Stimulated activated CD4-positive, alpha-beta T cell treated with anti-CD3 and anti-CD28 coated beads, Interleukin-15, amount 100 ng/mL, for 1 hour (primary cell): ENCODE measurements at places on chromosomes 2 and 18.

DNA sequence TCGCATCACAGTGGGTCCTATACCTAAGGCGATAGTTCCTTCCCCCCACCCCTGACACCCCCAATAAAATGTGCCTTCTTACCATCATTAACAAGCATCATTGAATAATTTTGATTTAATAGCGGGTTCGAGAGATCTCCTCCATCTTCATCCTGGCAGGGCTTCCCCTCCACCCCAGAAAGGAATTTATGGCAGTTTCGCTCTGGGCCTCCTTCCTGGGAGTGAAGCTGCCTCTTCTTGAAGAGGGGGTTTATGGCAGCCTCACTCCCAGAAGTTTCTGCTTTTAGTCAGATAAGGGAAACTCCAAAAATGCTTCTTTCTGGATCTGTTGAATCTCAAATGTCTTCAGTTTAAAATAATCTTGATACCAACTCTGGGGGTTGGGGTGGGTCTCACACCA, 45.7 kb downstream of the RRM2 start:
- DNase-seq, result no peak

DNA sequence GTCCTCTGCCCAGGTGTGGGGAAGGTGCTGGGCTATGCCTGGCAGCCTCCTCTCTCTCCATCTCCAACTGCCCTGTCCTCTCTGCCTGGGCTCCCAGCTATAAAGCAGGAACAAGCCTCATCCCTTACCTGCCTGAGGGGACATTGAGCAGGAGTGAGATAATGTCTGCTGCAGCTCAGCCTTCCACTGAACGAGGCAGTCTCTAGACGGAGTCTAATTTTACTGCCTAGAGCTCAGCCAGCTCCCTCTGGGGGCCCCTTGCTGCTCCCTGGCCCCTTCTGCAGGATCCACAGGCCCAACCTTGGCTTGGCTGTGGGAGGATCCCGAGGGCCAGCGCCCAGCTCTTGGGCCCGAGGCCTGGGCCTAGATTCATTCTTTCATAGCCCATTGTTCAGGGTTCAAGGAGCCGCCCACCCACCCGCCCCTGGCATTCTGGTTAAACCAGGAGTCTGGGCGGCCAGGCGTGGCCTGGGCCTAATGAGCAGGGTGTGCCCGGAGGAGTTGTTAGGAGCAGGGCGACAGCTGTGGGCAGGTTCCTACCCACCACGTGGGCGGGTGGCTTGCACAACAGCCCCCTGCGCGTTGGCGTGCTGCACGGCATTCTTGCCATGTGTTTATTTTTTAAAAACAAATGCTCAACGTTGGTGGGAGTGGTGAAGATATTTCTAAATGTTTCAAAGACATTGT, 44.6 kb downstream of the FOSL2 start:
- DNase-seq, result no peak

DNA sequence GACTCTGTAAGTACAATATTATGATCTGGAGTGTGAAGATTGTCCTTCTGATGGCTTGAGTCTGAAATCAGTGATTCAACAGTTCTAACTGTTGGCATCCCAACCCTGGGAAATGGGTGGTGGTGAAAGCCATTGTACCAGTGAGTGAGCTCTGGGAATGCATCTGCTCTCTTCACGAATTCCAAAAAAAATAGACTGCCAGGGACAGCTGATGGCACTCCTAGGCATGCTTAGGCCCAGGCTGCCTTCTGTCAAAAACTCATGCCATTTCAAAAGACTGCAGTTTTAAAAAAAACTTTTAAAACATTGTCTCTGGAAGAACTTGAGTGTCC, 20.3 kb downstream of the OXER1 start:
- DNase-seq, result no peak

DNA sequence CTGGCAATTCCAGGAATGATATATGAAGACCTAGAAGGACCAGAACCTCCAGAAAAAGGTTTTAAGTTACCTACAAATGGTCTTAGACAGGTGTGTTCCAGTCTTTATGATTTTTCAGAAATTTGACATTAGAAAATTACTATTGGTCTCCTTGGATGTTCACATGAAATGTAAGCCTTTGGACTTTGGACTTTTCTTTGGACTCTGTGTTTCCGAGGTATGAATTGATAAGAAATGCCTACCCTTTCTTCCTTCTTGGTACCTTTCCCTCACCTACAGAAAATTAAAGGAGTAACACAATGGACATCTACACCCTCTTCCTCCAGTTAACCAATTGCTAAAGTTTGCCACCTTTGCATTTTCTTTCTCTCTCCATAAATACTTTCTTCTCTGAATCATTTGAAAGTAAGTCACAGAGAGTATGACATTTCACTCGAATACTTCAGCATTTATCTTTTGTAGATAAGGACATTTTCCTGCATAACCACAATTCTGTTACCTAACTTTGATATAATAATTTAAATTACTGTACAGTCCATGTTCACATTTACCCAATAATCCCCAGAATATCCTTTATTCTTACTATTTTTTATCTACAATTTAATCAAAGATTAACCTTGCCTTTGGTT, 26.2 kb downstream of the CEP192 start:
- DNase-seq, result no peak

- DNase-seq, result no peak
Observed at GRCh38 chr2:36379710-36380448, 24.3 kb downstream of the CRIM1 start.

DNA sequence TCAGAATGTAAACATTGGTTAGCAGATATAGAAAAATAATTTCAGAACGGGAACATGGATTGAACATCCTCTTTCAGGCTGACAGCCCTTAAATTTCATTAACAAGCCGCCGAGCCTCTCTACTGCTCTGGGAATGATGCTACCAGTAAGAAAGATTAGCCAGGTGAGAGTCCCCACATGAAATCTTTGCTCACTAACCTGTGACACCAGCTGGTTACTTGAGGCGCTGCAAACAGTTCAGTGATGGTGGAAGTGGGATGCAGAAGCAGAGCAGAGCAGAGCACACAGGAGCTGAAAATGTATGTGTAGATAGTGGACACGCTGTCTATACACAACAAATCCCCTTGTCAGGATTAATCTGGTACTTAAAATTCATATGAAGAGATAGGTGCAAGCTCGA, 721.1 kb downstream of the DPP10 start:
- no peak for DNase-seq

- no peak for DNase-seq
Observed at GRCh38 chr2:161761160-161761559, 136.9 kb downstream of the SLC4A10 start.

GRCh38 chr2:128304715-128305554, 13.7 kb downstream of the HS6ST1 start:
- DNase-seq, result no peak

DNA sequence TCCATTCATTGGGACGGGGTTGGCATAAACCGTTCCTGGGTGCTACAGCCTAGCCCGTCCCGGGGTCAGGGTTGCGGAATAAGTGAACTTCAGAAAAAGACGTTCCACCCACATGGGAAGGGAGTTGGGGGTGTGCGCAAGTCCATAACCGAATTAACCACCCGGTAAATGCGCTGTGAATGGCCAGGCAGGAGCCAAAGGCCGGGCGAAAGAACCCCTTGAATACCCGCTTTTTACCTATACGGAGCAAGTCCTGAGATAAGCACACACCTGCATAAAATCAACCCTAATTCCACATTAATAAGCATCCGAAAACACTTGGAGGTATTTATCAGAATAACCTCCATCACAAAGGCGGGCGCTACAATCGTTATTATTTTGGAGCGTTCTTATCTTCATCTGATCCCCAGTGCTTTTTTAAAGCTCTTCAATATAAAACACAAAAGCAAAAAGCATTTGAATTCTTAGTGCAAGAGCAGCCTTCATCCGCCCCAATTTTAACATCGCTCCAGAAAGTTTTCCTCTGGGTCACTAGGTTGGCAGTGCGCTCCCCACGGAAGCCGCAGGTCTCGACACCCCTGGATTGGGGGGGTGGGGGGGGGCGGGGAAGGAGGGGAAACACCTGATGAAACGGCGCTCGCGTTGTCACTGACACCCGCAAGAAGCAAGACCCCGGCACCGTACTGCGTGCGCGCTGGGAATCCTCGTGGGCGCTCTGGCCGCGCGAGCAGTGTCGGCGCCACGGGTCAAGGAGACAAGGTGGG, 1.2 kb downstream of the SATB2 start:
- no peak for DNase-seq

DNA sequence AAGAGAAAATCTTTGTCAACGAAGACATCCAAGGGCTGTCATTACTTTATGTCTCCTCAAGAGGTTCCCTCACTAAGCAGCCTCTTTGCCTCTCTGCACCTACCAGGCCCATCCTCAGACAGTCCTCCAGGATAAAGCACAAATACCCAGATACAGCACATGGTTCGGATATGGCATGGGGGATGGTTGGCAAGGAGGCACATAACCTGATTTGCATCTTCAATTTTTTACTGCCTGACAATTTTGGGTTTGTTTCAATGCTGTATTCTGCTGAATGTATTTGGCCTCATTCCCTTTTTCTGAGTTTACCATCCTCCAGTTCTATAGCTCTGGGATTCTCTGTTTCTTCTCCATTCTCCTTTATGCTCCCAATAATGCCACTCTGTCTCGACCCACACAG, 78.8 kb downstream of the VIT start:
- DNase-seq, result no peak

DNA sequence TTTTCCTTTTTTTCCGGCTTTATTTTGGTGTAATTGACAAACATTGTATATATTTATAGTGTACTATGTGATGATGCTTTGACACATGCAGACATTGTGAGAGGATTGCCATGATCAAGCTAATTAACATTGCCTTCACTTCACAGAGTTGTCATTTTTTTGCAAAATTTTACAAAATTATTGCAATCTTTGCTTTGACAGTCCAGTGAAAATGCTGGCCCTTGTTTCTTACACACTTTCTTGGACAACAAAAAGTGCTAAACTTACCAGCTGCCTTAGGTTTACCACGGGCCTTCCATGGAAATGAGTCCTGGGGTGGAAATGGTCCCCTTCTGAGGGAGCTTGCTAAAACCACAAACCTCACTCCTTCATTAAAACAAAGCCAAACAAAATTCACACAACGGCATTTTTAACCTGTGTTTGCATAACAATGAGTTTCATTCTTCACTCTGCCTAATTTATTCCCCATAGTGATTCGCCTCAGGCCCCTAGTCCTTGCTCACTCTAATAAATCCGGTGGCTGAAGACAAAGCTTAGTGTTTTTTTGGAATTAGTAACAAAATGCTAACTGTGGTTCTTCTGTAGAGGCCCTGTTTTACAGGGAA, 32.2 kb downstream of the LINC00305 start:
- DNase-seq, result no peak

DNA sequence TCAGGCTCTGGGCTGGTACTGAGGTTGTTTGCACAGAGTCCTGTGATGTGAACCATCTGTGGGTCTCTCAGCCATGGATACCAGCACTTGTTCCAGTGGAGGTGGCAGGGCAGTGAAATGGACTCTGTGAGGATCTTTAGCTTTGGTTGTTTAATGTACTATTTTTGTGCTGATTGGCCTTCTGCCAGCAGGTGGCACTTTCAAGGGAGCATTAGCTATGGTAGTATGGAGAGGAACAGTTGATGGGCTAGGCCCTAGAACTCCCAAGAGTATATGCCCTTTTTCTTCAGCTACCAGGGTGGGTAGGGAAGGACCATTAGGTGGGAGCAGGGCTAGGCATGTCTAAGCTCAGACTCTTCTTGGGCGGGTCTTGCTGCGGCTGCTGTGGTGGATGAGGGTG, 257.0 kb upstream of the GYPC start:
- no peak for DNase-seq

GRCh38 chr2:127932199-127932876, 46.6 kb upstream of the AMMECR1L start:
- no peak for DNase-seq

GRCh38 chr2:233056961-233057605, 3.1 kb upstream of the INPP5D start:
- DNase-seq, result no peak

GRCh38 chr2:160859096-160859495, 301.1 kb upstream of the TANK start:
- DNase-seq, result no peak

DNA sequence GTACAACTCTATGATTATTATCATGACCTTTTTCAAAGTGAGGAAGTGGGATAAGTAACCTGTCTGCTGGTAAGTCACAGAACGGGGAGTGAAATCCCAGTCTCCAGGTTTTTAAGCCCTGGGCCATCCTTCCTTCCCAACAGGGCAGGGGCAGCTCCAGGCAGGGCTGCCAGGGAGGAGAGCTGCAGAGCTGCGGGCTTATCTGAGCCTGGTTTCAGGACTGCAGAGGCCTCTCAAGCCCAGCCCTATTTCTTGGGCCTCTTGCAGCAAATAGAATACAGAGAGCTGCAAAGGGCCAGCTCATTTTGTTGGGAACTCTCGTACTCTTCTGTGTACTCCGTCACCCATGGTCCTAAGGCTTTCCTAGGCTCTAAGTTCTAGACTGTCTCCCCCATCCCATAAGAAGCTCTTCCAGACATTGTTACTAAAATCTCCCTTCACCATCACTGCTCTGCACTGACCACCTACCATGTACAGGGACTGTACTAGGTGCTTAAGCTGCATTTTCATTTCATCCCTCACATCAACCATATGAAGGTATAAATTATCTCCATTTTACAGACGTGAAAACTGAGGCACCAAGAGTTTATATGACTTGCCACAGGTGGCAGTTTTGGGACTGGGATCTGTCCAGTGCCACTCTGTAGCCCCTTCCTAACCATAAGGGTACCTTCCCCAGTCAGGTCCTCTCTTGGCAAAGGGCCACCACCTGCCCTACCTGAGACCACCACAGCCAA, 3.1 kb downstream of the RAB11FIP5 start:
- DNase-seq, result no peak

GRCh38 chr2:35160871-35161270, 1194.7 kb upstream of the CRIM1 start:
- no peak for DNase-seq

DNA sequence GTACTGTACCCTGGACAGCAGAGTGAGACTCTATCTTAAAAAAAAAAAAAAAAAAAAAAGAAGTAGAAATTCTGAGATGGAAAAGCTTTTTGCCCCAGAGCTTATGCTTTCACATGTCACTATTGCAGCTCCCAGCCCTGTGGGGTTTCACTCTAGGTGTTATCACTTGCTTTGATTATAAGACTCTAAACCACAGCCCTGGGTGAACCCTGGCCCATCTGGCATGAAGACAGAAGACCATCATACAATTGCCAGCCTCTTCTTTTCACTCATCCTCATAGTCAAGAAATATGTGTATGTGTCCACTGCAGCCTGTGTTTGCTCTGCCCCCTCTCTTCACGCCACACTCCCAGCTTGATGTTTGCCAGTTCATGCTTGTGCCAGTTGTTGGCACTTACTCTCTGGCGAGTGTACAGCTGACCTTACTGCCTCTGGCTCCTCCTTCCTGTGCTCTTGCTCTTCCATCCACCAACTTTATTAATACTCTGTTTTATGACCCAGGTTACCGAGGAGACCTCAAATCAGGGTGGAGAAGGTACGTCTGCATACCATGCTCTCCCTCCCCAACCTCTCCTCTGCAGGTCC, 136.7 kb upstream of the NCK2 start:
- DNase-seq, result no peak

DNA sequence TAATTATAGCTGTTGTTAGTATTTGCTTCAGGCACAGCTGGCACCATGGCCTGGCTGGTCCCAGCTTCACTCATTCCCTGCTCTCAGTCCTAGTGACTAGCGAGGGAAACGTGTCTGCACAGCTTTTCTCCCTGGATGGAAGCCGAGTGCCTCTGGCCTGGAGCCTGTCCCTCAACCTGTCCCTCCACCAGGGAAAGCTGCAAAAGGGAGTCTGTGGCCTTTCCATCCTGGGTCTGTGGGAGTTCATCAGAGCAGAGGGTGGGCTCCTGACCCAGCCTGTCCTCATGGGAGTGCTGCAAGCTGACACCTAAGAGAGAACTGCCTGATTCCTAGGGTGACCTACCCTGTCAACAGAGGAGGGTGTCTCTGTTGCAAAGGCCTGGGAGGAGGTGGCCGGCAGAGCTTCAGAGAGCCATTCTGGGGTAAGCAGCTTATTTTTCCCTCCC, 118.3 kb downstream of the CAPN13 start:
- DNase-seq, result no peak
